ENCODE measurements at places on chromosomes 11 and 22.

DNA sequence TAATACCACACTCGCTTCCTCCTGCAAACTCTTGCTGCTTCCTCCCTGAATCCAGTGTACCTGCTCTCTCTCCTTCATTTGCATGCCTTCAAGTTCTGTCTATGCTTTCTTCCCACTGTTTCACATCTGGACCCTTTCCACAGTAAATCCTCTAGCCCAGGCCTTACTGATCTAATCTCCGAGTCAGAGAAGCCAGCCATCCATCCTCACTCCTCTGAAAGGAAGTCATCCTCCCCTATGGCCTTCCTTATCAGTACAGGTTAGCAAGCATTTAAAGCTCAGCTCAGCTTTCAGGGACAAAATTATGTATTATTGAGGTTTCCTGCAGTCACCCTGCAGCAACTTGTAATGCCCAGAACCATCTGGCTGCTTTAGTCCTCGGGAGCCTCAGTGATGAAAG, 116.1 kb downstream of the GALNT18 start:
- DNase-seq = no peak

DNA sequence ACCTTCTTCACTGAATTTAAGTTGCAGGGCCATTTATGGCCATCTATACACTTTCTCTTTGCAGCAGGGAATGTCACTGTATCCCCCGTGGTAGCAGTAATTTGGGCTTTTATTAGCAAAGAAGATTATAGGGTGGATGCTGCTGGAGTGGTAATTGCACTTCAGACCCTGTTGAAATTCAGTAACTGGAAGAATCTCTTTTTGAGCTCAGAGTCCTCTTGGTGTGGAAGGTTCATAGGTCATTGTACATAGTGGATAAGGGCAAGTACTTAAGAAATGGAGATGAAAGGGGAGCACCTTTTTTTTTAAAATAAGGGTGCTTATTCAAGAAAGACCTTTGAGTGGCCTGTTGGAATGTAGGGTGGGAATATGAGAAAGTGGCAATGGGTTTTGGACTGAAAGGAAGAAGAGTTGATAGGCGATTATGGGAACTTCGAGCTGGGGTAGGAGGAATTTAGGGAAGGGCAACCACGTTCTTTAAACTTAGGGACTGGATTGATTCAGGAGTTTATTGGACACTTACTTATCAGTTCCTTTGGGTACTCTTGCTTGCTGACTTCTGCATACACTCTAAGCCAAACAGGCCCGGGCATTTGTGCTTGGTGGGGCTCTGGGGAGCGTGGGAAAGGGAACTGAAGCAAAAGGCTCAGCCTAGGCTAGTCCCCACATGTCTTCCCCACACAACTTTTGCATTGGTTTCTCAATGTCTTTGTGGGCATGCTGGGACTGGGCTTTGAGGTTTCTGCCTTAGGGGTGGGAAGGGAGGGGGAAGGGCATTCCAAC, 26.5 kb downstream of the CTNND1 start:
- no peak for DNase-seq

DNA sequence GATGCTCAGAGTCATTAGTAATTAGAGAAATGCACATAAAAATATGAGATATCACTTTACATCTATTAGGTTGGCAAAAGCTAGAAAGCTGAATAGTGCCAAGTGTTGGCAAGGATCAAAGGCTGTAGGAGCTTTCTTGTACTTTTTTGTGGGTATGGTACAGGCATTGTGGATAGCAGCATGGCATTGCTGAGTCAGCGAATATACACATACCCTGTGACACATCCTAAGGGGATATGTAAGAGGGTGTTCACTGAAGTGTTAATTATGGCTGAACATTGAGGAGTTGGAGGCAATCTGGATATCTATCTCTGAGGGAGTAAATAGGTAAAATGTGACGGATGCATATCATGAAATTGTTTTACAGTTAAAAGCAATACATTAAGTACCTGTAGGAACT, 27.0 kb upstream of the IL18BP start:
- DNase-seq = no peak

- DNase-seq = no peak
These were observed 32.6 kb downstream of the TEAD1 start for GRCh38 chr11:12706545-12707499.

- DNase-seq = no peak
These were observed 57.0 kb downstream of the CELSR1 start for GRCh38 chr22:46480396-46480795.

DNA sequence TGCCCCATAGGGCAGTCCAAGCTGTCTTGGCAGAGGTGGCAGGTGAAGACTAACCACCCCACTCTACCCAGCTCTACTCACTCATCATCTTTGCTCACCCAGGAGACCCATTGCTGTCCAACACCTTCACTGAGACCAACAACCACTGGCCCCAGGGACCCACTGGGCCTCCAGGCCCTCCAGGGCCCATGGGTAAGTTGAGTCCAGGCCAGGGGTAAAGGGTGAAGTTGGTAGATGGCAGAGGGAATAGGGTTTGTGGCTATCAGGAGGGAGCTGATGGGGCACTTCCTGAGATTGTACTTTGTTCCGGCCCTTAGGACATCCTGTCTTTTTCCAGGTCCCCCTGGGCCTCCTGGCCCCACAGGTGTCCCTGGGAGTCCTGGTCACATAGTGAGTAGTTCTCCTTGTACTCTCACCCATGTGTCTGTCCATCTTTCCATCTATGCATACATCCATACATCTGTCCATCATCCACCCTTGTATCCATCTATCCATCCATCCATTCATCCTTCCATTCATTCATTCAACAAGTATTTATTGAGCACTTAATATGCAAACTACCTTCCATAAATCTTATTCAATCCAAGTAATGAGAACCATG, 27.7 kb downstream of the EMID1 start:
- no peak for DNase-seq

DNA sequence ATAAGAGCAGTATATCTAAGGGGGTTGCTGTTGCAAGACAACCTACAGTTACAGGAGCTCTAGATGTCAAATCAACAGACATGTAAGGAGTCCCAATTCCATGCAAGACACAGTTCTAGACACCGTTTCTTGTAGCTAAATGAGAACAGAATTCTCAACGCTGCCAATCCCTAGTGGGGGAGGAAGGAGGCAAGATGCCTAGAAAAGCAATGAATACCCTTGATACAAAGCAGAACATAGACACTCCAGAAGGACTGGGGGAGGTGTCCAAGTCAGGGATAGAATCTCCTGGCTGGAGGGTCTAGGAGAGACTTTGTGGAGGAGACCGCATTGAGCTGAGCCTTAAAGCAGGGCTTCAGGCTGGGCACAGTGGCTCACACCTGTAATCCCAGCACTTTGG, 280.2 kb downstream of the BUD13 start:
- DNase-seq = no peak

- DNase-seq = no peak
These were observed 8.2 kb upstream of the PLA2G3 start for GRCh38 chr22:31148488-31148887.

DNA sequence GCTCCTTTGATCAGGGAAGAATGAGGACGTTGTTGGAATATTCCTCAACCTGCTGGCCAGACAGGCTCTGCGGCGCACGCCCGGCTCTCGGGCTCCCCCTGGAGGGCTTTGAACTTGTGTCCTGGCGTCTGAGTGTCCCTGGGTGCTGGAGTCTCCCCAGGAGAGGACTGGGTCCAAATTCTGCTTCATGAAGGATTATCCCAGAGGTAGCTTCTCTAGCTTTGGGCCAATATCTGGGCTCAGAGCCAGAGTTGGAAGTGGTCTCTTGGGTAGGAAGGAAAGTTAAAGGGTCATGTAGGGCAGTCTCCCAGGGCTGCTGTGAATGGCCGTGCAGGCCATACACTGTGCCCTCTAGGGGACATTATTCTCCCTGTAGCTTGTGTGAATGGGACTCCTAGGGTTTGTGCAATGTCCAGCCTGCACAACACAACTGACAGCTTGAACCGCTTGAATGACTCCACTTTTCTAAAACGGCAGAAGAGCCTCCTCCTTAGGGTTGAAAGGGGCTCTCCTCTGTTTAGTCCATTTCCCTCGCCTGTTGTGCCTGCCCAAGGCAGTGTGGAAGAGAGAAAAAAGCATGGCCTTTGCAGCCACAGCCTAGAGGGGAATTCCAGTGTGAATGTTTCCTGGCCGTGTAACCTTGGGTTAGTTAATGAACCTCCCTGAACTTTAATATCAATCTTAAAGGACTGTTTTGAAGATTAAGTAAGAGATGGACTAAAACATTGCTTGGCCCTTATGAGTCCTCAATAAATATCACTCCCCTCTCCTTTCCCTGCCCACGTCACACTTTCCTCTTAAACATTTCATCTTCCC, 111.2 kb upstream of the THY1 start:
- peak; percentile 72 for DNase-seq

DNA sequence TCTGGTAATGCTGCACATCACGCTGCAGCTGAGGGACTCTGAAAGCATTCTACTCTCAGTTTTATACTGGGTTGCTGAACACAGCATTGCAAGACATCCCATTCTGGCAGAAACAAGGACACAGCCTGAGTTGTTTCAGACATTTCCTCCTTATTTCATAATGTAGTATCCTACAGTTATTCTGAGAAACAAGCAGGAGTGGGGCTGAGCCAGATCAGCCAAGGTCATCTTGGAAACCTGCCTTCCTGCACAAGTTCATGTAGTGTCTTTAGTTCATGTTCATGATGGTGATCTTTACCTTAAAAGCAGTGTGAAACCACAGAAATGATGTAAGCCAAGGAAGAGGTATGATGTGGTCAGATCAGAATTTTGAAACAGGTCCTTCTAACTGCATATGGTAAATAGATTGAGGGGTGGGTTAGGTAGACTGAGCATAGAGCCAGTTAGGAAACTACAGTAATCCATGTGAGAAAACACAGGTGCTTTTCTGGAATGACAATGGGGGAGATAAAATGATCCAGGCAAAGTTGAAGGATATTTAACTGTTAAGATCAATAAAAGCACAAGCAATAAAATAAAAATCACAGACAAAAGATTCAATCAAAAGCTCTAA, 1686.8 kb downstream of the LRRC4C start:
- DNase-seq = no peak

DNA sequence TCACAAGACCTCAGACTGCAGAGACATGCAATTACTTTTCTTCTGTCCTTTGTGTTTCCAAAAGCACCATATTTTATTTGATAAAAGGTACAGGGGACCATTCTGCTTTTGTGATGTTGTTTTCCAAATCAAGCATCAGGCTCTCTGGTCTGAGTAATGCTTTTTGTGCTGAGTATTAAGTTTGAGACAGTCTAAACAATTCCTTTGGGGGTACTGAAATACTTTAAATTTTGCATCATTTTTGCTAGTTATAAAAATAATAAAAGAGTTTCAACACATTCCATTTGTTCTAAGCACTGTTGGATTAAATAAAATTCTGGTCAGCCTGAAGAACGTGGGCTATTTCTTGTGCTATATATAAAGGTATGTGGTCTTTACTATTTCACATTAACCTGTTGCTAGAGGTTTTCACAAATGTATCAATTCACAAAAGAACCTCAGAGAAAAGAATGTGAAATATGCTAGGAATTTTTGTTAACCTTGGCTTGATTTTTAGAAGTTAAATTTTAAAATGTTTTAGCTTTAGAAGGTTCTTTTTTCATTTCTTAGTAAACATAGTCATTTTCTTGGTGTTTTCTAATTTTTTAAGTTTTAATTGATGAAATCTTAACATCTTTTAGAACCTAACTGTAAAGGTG, 61.6 kb downstream of the C22orf31 start:
- DNase-seq = no peak

DNA sequence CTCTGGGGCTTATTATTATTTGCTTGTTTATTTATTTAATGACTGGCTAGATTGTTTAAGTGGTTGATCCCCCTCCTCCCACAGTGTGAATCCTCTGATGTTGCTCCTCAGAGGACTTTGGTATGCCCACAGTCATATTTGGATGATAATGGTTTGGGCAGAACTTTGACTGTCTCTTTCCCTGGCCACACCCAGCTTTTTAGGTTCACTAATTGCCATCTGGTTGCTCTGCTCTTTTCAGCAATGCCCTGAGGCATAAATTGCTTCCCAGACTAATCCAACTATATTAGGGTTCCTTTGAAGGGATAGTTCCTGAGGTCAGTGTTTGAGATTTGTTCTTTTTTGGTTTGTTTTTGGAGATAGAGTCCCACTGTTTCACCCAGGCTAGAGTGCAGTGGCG, 99.3 kb upstream of the RRM1 start:
- DNase-seq = no peak

DNA sequence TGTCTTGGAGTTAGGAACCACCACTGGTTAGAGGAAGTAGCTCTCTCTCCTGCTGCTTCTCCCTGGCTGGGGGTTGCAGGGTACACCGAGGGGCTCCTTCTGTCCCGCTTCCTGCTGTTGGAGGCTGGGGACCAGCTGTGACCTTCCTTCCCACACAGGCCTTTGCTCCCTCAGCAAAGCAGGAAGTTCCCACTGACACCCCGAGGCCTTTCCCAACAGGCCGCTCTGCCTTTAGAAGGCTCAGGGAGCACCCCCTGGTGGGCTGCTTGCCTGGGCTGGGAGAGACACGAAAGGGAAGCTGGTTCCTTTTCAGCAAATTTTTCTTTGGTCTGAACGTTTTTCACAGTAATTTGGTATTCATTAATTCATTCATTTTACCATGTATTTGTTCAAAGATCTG, 527.9 kb upstream of the B3GAT1 start:
- peak; percentile 1 for DNase-seq

DNA sequence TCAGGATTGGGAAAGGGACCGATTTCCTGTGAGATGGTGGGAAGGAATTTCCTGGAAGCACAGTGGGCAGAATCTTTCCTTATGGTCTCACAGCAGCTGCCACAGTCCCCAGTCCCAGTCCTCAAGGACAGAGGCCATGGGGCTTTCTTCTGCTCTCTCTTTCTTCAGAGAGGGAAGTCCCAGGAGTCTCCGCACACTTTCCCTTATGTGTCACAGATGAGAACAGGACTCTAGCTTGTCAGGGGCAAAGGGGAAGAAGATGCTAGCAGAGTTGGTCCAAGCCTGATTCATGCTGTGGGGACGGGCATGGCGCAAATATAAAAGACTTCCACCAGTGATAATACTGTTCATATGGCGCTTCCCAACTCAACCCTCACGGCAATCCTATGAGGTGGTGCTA, 7.5 kb upstream of the PPFIA1 start:
- DNase-seq = no peak

GRCh38 chr11:120682332-120682649, 170.7 kb downstream of the GRIK4 start:
- DNase-seq = no peak

DNA sequence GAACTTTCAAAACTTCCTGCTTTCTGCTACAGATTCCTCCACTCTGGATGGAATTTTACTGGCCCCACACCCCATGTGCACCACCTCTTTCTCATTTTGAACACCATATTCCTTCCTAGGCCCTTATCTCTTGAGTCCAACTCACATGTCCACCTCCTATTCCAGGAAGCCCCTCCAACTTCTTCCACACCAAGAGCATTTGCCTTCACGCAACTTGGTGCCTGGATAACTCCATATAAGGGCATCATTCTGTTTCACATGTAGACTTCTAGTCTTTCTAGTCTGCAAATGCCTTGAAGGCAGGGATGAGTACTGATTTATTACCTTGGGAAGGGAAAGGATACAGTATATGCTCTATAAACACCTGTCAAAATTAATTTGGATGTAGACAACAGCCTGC, 17.5 kb downstream of the GAB2 start:
- DNase-seq = no peak

DNA sequence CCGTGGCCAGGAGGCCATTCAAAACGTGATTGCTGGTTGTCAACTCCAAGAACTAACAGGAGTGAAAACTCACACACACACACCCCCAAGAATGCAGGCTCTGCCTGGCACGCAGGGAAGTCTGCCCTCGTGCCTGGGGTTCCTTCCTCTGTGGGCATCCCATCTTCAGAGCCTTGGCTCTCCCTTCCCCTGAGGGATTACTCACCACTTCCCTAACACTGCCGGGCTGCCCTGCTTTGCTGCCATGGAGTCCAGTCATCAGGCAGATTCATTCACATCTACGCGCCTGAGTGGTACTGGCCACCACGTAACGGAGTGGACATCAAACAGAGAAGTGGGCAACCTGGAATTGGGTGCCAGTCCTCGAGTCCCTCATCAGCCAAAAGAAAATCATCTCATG, 120.7 kb upstream of the TMEM45B start:
- DNase-seq = no peak

Data from activated CD4-positive, alpha-beta T cell treated with anti-CD3 and anti-CD28 coated beads, Interleukin-2, amount 50 U/mL, for 48 hours (primary cell).